LHCN-M2 (cell line): ENCODE measurements at places on chromosomes 16 and 17.

DNA sequence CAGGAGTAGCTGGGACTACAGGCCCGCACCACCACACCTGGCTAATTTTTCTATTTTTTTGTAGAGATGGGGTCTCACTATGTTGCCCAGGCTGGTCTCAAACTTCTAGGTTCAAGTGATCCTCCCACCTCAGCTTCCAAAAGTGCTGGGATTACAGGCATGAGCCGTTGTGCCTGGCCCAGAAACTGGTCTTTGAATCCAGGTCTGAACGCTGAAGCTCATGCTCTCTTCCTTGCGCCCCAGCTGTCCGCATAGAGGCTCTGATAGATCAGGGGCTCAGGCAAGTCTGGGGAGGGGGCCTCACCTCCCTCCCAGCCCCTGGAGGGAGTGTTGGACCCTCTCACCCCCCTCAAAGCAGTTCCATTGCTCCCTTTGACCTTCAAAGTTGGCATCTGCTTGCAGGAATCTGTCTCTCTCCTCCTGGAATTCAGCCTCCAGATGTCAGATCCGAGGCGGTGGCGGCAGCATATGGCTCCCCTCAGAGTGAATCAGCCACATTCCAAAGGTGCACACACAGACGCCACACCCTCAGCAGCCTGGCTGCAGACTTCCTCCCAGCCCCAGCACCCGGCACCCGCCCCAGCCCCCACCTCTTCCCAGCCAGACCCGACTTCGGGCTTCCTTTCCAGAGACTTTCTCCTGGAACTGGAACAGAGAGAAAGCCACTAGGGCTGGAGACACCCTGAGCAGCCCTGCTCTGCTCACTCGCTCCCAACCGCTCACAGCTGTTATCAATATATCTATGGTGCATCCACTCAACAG lies 16.9 kb upstream of the GLIS2 start:
- peak; percentile 94 for DNase-seq

- DNase-seq, result peak; percentile 56
Observed at GRCh38 chr16:66154801-66155200, 211.7 kb upstream of the CDH5 start.

DNA sequence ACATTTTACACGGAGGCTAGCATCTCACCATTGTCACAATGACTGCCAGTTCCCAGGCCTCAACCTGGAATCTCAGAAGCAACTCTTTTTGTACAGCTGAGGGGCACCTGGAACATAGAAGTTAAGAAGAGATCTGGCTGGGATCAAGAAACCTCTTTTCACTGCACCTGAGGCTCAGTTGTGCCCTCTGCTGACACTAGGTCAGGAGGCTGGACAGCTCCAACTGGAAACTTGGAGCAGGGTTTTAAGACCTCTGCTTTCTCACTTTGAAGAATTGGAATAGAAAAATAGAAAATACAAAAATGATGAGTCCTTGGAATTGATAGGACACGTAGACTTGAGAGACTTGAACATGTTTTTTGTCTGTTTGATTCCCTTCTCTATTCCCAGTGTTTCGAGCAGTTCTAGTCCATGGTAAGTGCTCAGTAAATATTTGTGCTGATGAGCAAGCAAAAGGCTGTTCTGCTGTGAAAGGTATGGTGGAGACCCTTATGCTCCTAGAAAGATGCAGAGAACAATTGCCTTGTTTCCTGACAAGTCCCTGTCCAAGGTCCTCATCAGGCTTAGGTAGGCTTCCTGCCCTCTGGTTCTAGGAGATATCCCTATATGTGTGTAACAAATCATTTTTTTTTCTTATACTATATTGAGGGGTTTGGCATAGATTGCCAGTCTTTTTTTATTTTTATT lies 13.6 kb upstream of the PPM1D start:
- no peak for DNase-seq

DNA sequence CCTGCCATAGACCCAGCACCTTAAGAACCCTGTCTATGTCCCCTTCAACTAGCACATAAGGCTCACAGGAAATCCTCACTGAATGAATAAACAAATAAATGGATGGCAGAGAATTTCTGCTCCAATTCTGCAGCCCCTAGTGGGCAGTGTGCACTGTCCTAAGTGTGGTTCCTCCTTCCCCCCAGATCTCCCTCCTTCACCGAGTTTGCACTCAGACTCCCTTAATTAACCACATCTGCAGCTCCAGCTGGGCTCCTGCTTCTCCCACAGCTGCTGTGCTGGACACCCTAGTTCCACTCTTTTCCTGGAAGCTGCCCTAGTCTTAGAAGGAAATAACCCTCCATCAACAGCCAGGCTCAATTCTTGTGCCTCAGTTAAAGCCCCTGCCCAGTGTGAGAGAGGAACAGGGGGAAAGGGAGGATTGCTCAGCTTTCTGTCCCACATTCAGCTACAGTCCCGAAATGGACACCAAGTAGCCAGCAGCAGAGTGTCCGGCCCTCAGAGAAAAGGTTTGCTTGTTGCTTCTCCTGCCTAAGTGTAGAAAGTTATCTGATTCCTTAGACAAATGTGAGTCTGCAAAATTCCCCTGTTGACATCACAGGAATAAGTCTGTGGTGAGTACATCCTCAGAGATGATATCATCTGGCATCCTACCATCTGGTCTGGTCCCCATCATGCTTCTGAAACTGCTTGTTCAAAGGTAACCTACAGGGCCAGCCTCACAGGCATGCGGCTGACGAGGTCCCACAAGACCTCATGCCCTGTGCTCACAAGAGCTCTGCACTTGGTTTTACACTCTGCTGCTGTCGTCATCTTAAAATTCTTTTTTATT lies 12.3 kb downstream of the LRRC3C start:
- peak; percentile 56 for DNase-seq

DNA sequence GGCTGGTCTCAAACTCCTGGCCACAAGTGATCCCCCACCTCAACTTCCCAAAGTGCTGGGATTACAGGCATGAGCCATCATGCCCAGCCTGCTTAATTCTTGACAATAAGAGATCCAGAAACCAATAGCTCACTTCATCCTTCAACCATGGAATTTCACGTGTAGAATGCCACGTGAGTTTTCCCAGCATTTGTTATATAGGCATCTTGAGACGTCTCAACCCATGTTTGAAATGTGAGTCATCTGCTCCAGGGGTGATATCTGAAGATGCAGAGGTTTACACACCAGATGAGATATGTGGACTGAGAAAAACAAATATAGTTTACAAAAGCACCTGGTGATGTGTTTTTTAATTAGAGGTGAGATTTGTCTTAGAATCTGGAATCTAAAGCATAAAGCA lies 7.1 kb downstream of the TEKT3 start:
- DNase-seq, result no peak

DNA sequence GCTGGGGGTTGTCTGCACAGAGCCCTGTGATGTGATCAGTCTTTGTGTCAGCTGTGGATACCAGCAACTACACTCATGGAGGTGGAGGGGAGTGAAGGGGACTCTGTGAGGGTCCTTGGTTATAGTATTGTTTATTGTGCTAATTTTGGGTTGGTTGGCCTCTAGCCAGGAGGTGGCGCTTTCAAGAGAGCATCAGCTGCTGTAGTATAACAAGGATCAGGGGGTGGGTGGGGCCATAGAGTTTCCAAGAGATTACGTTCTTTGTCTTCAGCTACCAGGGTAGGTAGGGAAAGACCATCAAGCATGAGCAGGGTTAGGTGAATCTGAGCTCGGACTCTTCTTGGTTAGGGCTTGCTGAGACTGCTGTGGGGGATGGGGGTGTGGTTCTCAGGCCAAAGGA lies 97.1 kb upstream of the HS3ST3A1 start:
- no peak for DNase-seq

DNA sequence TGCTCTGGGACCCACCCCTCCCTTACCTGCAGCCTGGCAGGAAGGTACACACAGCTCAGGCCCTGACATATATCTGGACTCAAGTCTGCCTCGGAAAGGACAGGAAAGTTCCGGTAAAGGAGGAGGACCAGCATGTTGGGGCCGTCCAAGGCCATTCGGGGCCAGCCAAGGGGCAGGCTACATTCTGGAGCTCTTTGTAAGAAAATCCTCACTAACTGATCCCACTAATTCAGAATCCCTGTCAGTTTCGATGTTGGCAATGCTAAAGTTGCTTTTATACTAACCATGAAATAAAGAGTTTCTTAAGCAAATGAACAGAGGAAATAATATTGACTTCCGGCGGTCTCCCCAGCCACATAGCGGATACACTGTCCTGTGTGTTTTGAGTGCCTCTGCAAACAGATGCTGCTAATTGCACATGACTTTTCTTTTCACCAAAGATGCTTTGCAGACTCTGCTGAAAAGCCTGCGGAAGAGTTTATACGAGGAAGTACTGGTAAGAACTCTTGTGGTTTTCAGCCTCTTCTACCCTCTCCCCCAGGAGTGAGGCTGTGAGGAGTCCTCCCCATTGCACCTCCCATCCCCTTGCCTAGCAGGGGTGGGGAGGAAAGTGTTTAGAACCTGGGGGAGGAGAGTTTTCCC lies 54.8 kb downstream of the PLXDC1 start:
- no peak for DNase-seq

DNA sequence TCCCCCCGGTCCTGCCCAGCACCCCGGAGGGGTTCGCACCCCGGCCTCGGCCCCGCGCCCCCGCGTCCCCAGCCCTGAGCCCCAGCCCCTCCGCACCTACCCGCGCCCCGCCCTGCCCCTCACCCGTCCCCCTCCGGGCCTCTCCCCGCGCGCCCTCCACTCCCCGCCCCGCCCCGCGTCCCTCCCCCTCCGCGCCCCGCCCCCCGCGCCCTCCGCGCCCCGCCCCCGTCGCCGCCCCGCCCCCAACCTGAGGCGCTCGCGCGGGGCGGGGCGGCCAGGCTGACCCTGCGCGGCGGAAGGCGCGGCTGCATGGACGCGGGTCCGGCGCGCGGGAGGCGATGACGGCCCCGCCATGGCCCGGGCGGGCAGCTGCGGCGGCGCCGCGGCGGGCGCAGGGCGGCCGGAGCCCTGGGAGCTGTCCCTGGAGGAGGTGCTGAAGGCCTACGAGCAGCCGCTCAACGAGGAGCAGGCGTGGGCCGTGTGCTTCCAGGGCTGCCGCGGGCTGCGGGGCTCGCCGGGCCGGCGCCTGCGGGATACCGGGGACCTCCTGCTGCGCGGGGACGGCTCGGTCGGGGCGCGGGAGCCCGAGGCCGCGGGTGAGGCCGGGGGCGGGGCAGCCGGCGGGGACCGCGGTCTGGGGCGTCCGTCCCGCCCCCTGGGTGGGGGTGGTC lies at the start of gene SPIRE2:
SPIRE2 (plus strand) TSS at position 277 of the 671 bp plus-strand sequence; CDS start at position 353, 76 bp downstream.
- peak; percentile 63 for DNase-seq

GRCh38 chr17:12867726-12868125 lies 78.4 kb downstream of the ARHGAP44 start:
- DNase-seq, result no peak

GRCh38 chr17:77700165-77700881 lies 258.2 kb upstream of the TNRC6C start:
- DNase-seq, result no peak

DNA sequence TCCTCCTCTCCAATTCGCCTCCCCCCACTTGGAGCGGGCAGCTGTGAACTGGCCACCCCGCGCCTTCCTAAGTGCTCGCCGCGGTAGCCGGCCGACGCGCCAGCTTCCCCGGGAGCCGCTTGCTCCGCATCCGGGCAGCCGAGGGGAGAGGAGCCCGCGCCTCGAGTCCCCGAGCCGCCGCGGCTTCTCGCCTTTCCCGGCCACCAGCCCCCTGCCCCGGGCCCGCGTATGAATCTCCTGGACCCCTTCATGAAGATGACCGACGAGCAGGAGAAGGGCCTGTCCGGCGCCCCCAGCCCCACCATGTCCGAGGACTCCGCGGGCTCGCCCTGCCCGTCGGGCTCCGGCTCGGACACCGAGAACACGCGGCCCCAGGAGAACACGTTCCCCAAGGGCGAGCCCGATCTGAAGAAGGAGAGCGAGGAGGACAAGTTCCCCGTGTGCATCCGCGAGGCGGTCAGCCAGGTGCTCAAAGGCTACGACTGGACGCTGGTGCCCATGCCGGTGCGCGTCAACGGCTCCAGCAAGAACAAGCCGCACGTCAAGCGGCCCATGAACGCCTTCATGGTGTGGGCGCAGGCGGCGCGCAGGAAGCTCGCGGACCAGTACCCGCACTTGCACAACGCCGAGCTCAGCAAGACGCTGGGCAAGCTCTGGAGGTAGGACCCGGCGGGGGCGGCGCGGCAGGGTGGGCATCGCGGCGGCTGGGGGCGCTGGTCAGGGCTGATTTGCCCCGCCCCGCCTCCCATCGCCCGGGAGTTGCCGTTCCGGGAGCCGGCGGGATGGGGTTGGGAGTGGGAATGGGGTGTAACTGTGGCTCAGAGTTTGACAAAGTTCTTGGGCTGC lies 567 bp downstream of the SOX9 start:
- DNase-seq, result peak; percentile 62

DNA sequence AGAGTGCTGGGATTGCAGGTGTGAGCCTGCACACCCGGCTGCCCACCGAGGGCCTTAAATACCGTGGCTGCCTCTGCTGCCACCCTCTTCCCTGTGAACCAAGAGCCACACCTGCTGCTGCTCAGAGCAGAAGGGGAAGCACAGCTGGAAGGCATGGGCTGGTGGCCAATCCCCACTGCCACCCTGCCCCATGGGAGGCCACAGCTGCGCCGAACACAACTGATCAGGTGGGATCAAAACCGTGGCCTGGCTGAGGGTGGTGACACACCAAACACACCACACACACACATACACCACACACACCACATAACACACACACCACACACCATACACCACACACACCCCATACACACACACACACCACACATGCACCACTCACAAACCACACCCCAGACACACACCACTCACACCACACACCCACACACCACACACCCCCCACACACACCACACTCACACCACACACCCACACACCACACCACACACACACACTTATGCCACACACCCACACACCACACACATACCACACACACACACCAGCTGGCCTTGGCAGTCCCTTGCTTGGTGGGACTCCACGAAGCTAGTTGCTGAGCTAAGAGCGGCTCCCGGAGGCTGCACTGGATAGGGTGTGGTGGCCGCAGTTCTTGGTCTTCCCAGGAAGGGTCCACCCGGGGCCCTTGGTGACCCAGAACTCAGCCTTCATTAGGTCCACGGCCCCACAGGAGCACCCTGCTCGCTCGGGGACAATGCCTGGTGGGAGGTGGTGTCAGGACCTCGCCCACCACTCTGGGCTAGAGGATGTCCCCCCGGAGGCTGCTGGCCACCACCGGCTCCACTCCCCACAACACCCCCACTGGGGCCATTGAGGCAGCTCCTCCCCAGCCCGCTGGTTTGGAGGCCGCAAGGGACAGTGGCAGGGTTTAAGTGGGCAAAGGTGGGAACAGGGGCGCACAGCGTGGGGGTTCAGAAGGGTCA lies 14.9 kb downstream of the CEP131 start:
- DNase-seq, result peak; percentile 30

- DNase-seq, result peak; percentile 96
Observed at GRCh38 chr16:11133344-11133943, 122.6 kb downstream of the SOCS1 start.

DNA sequence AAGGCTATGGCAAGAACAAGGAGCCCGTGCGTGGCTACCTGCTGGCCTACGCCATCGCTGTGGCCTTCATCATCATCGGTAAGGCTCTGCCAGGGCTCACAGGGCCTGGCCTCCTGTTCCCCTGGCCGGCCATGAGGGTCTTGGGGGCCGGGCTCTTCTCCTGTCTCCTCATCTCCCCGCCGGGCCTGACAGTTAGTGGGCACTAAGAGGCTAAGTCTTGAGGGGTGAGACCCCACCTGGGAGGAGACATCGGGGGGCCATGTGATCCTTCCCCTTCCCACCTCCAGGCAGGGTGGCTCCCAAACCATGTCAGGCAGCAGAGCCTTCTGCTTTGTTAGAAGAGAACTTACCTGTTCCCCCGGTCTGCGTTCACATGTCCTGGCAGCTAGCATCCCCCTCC lies 15.2 kb downstream of the SLC12A3 start:
- no peak for DNase-seq

GRCh38 chr16:60712144-60712543 lies 1324.1 kb downstream of the CDH8 start:
- DNase-seq, result no peak

- DNase-seq, result no peak
Observed at GRCh38 chr16:81265658-81266451, 27.4 kb downstream of the BCO1 start.
